ENCODE measurements at places on chromosomes 1 and 21. TPM values are rescaled to one million over a fixed set of nuclear protein-coding genes. Genes with fewer than 3 reads are reported as not detected.

Gene KRTAP19-3
- 3.0 TPM for total RNA-seq

Gene ANGPTL1
- 40.7 TPM for total RNA-seq

Gene BLACAT1
- total RNA-seq: not detected

Gene RNF186
- total RNA-seq: not detected

Gene RAD54L
- total RNA-seq: not detected

Gene AKR7A3
- 0.20 TPM for total RNA-seq

Gene ARTN
- 0.42 TPM for total RNA-seq
